ENCODE measurements at places on chromosomes 5 and 9. TPM values are rescaled to one million over a fixed set of nuclear protein-coding genes. Genes with fewer than 3 reads are reported as not detected.

DNA sequence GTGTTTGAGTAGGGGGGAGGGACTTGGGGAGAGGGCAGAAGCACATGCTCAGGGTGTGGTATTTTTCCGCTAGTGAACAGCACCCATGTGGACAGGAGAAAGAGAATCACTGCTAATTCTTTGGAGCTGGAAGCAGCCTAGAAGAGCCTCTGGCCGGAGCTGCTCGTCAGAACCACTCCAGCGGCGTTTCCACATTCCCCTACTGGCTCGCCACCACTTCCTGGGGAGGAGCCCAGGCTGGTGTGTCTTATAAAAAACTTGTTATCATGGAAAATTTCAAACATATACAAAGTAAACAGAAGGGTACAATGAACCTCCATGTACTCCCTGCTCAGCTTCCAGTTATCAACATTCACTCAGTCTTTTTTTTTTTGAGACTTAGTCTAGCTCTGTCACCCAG lies 26.7 kb downstream of the LHX2 start:
- no peak overlapping the region for H3K27ac ChIP-seq
- peaks cover 20% of the 10 kb centered on the region for H3K27me3 ChIP-seq
- H3K4me1 ChIP-seq, result peaks cover 6% of the 10 kb centered on the region
- H3K4me3 ChIP-seq, result no peak overlapping the region
- no peak for DNase-seq

- no peak for DNase-seq
- no peak overlapping the region for H3K27ac ChIP-seq
- H3K36me3 ChIP-seq, result no peaks in the 10 kb centered on the region
- no peak overlapping the region for H3K4me3 ChIP-seq
Measured at GRCh38 chr5:16577677-16578076, 39.1 kb downstream of the RETREG1 start.

DNA sequence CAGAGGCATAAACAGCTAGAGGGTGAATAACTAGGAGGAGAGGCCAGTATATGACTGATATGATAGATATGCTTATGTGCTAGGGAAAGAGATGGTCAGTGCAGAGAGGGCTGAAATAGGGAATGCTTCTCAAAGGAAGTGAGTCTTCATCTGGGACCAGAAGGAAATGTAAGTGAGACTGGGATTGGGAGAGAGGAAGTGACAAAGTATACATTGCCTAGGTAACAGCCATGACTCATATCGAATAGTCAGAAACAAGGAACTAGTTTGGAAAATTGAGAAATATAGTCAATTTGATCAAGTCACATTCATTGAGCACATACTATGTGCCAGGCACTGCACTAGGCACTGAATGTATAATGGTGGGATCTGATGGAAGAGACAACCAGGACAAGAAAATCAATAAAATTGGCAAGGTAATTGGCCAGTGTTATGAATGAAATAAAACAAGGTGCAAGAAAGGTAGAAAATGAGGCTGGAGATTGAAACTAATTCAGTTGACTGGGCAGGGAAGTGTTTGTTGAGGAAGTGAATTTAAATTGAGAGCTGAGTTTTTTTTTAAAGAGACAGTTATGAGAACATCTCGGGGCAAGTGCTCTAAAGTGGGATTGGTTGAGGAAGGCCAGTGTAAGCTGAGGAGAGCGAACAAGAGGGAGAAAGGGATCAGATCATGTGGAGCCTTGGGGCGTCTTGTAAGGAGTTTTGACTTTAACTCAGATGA lies 4.3 kb downstream of the ERAP2 start:
- no peaks in the 10 kb centered on the region for H3K27me3 ChIP-seq
- peak overlapping the region; percentile 28 for H3K27ac ChIP-seq
- no peak for DNase-seq

GRCh38 chr5:129652349-129653056 lies 95.4 kb upstream of the MINAR2 start:
- H3K4me1 ChIP-seq, result no peaks in the 10 kb centered on the region
- no peaks in the 10 kb centered on the region for H3K36me3 ChIP-seq
- DNase-seq, result no peak
- no peaks in the 10 kb centered on the region for H3K27me3 ChIP-seq

DNA sequence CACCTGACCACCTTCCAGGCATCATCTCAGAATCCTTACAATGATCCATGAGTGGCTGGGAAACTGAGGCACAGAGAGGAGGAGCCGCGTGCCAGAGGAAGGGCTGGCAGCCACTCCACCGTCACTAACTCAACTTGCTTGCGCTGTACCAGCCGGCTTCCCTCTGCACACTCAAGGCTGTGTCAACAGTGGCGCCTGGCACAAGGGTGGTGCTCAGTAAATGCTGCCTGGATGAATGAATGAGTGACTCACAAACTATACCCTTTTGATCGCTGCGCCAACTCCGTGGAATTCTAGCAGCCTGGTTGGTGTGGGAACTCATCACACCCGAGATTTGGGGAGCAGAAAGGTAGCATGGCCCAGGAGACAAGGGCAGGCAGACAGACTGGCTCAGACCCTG lies 21.9 kb downstream of the PRRX2 start:
- no peak overlapping the region for H3K27ac ChIP-seq
- H3K4me3 ChIP-seq, result no peak overlapping the region
- H3K27me3 ChIP-seq, result no peaks in the 10 kb centered on the region
- no peaks in the 10 kb centered on the region for H3K36me3 ChIP-seq
- no peaks in the 10 kb centered on the region for H3K4me1 ChIP-seq

DNA sequence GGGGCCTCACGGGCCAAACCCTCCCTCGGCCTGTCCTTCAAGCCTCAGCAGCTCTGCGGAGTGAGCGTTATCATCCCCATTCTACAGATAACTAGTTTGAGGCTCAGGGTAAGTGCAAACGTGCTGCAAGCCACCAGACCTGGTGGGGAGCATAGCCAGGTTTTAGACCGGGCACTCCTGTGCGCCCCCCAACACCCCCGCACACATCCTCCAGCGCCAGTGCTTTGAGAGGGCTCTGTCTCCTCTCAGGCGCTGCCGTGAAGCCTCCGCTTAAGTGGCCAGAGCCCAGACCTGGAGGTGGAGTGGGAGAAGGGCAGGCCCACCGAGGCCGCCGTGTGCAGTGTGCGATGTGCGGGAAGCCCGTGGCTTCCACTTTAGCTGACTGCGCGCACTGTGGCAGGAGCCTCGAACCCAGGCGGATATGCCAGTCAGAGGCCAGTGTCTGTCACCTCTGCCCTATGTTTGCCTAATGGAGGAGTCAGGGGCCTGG lies 1.6 kb upstream of the MGAT1 start:
- peak overlapping the region; percentile 33 for H3K4me3 ChIP-seq
- H3K4me1 ChIP-seq, result peaks cover 80% of the 10 kb centered on the region
- DNase-seq, result no peak
- peaks cover 9% of the 10 kb centered on the region for H3K36me3 ChIP-seq
- peak overlapping the region; percentile 87 for H3K27ac ChIP-seq
- H3K27me3 ChIP-seq, result no peaks in the 10 kb centered on the region

GRCh38 chr9:126932871-126933321 lies 18.3 kb downstream of the RALGPS1 start:
- no peaks in the 10 kb centered on the region for H3K36me3 ChIP-seq
- no peak overlapping the region for H3K27ac ChIP-seq
- H3K27me3 ChIP-seq, result no peaks in the 10 kb centered on the region

- H3K27ac ChIP-seq, result no peak overlapping the region
- H3K27me3 ChIP-seq, result peaks cover 35% of the 10 kb centered on the region
- no peak for DNase-seq
- no peak overlapping the region for H3K4me3 ChIP-seq
Measured at GRCh38 chr9:34630402-34631154, 1.7 kb upstream of the ARID3C start.

DNA sequence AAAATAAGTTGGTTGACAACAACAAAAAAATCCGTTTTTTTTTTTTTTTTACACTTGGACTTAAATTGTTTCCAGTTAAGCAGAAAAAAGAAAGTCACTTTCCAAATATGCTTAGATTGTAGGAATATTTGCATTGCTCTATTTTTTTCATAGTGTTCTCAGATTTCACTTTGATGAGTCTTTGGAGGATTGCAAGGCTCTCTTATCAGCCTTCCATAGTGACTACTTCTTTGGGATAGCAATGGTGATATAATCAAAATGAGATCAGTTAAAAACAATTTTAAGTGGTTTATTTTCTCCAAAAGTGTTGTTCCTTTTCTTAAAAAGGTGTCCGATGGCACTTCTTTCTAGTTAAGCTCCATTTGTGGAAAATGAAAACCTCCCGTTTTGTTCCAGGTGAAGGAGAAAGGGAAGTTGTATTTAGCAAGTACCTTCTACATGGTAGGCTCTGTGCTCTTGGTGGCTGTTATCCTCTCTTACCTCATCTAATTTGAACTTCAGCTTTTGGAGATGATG lies 3.9 kb downstream of the RASGRF2 start:
- H3K36me3 ChIP-seq, result no peaks in the 10 kb centered on the region
- DNase-seq, result no peak
- peaks cover 35% of the 10 kb centered on the region for H3K4me1 ChIP-seq
- H3K4me3 ChIP-seq, result no peak overlapping the region

- H3K36me3 ChIP-seq, result no peaks in the 10 kb centered on the region
- DNase-seq, result no peak
- H3K4me1 ChIP-seq, result no peaks in the 10 kb centered on the region
- H3K4me3 ChIP-seq, result no peak overlapping the region
- no peaks in the 10 kb centered on the region for H3K27me3 ChIP-seq
- no peak overlapping the region for H3K27ac ChIP-seq
Measured at GRCh38 chr5:149047462-149047861, 15.4 kb downstream of the SH3TC2 start.

- no peaks in the 10 kb centered on the region for H3K36me3 ChIP-seq
- DNase-seq, result no peak
- H3K27ac ChIP-seq, result no peak overlapping the region
- H3K4me3 ChIP-seq, result no peak overlapping the region
Measured at GRCh38 chr5:160555971-160556631, 134.4 kb downstream of the PTTG1 start.

- H3K4me1 ChIP-seq, result no peaks in the 10 kb centered on the region
- no peaks in the 10 kb centered on the region for H3K27me3 ChIP-seq
- DNase-seq, result no peak
- H3K36me3 ChIP-seq, result no peaks in the 10 kb centered on the region
Measured at GRCh38 chr9:76137931-76138330, 247.5 kb downstream of the PCSK5 start.

GRCh38 chr9:16625161-16625631 lies 245.3 kb downstream of the BNC2 start:
- H3K36me3 ChIP-seq, result no peaks in the 10 kb centered on the region
- H3K4me3 ChIP-seq, result no peak overlapping the region
- H3K27me3 ChIP-seq, result no peaks in the 10 kb centered on the region
- H3K27ac ChIP-seq, result no peak overlapping the region
- no peaks in the 10 kb centered on the region for H3K4me1 ChIP-seq
- no peak for DNase-seq

- peaks cover 43% of the 10 kb centered on the region for H3K27me3 ChIP-seq
- H3K4me1 ChIP-seq, result peaks cover 46% of the 10 kb centered on the region
- H3K36me3 ChIP-seq, result no peaks in the 10 kb centered on the region
- no peak for DNase-seq
- H3K27ac ChIP-seq, result no peak overlapping the region
Measured at GRCh38 chr9:93958819-93959682, 3.9 kb upstream of the BARX1 start.

- no peak overlapping the region for H3K4me3 ChIP-seq
- no peak overlapping the region for H3K27ac ChIP-seq
- no peak for DNase-seq
- H3K4me1 ChIP-seq, result no peaks in the 10 kb centered on the region
- H3K36me3 ChIP-seq, result no peaks in the 10 kb centered on the region
Measured at GRCh38 chr5:59483971-59484472, 409.5 kb downstream of the PDE4D start.

DNA sequence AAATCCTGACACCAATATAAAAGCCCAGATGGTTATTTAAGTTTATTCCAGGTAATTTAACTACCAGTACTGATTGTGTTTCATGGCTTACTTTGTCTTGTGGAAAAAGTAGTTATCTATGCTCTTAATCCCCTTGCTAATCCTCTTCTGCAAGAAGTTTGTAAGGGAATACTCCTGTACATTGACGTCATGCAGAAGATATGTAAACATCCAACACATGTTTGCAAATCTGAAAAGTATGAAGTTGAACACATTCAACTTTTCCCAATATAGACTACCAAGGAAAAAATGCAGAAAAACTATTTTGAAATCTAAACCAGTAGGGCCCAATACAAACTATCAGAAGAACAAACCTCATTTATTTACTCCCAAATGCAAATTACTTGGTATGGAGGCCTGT lies 56.3 kb upstream of the ELL2 start:
- H3K27ac ChIP-seq, result no peak overlapping the region
- H3K4me3 ChIP-seq, result no peak overlapping the region
- no peaks in the 10 kb centered on the region for H3K27me3 ChIP-seq
- no peak for DNase-seq

DNA sequence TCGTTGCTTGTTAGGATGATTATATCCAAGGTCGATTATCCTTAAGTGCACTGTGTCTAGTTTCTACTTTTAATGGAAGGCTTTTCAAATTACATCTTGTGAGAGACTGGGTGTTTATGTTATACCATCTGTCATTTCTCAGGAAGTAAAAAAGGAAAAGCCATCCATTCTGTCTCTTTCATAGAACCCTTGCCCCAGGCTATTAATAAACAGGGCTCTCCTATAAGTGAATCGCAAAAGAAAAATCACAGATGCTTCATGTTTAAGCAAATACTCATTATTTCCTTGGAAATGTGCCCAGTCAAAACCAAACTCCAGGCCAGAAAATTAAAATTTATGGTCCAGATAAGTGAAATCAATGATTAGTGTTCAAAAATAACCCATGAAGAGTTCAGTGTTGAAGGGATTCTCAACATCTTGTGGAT lies 58.1 kb downstream of the STARD4 start:
- H3K36me3 ChIP-seq, result peaks cover 15% of the 10 kb centered on the region
- no peak overlapping the region for H3K4me3 ChIP-seq
- H3K4me1 ChIP-seq, result no peaks in the 10 kb centered on the region
- no peak for DNase-seq

DNA sequence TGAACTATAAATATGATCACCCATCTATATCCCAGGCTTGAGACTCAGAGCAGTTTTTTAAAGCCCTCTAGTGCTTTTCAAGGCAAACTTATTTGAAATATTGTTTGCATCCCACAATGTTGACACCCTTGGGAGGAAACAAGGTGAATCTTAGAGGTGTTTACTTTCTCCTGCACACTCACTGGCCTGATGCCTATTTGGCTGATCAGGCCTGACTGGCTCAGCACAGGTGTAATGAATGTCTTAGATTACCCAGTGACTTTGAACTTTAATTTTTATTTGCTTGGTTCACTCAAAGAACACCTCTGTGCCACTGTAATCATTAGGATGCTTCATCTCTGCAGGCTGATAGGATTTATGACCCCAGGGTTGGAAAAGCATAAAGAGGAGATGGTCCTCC lies 158.3 kb downstream of the KCTD16 start:
- no peak overlapping the region for H3K27ac ChIP-seq
- H3K27me3 ChIP-seq, result no peaks in the 10 kb centered on the region
- DNase-seq, result no peak
- no peaks in the 10 kb centered on the region for H3K4me1 ChIP-seq

The CDC25C gene
- not detected for total RNA-seq

The DENND4C gene
- total RNA-seq, result 69.0 TPM

The GFI1B gene
- not detected for total RNA-seq

The GMCL2 gene
- total RNA-seq, result not detected

The SLC46A2 gene
- total RNA-seq, result not detected

The PKD2L2 gene
- total RNA-seq, result not detected

The GPR150 gene
- 2.4 TPM for total RNA-seq

The LCN12 gene
- 0.72 TPM for total RNA-seq

The IFNB1 gene
- not detected for total RNA-seq

The TMEM252 gene
- not detected for total RNA-seq

The PRR7 gene
- total RNA-seq, result 5.2 TPM
